Cerebellum (tissue), 4 donors: ENCODE measurements at places on chromosomes 2 and 18. TPM values are rescaled to one million over a fixed set of nuclear protein-coding genes. Genes with fewer than 3 reads are reported as not detected.

GRCh38 chr18:74367905-74368304 is 52.3 kb downstream of the C18orf63 start:
- no peak for DNase-seq

- no peak for DNase-seq
These were observed 783.3 kb downstream of the PLCL1 start for GRCh38 chr2:198587741-198588140.

GRCh38 chr2:12762976-12763375 is 46.2 kb downstream of the TRIB2 start:
- DNase-seq: no peak

DNA sequence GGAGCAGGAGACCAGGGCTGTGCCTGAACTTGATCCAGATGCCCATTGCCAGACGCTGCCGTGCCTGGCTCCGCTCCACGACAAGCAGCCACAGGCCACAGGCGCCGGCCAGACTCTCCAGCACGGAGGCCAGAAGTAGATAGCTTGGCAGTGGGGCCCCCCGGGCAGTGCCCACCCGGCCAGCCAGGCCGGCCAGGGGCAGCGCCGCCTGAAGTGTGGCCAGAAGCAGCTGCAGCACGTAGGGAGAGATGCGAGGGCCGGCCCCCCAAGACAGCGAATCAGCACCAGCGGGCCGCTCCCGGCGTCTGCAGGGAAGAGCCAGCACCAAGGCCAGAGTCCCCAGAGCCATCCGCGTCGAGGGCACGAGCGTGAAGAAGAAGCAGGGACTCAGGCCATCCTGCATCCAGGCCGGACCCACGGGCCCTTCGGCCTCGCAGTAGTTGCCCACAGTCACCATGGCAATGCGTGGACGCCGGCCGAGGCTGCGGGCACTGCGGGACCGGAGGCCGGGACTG is 484 bp downstream of the ABCB6 start:
- DNase-seq: peak; percentile 54

GRCh38 chr2:3238951-3239841 is 138.4 kb downstream of the EIPR1 start:
- DNase-seq: no peak

DNA sequence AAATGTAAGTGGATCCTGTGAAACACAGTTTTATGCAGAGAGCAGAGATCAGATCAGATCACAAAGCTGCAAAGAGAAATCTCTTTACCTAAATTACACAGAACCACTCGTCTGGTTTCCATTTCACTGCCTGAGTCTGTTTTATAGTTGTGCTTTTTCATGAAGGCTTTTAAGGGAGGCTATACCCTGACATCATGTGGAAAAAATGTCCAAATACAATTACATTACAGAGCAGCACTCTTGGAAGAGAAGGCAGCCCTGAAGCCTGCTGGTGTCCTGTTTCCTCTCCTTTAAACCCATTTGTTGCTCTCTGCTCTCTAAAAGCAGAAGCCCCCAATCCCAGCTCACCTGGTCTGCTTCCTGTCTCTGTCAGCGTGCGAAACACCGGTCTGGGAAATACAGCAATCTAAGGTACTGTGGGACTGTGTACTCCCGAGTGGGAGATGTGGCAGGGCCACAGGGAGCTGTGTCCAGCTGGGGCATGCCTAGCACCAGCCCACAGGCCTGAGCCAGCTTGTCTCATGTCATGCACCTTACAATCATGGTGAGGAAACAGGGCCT is 24.8 kb upstream of the ZFP36L2 start:
- DNase-seq: no peak

DNA sequence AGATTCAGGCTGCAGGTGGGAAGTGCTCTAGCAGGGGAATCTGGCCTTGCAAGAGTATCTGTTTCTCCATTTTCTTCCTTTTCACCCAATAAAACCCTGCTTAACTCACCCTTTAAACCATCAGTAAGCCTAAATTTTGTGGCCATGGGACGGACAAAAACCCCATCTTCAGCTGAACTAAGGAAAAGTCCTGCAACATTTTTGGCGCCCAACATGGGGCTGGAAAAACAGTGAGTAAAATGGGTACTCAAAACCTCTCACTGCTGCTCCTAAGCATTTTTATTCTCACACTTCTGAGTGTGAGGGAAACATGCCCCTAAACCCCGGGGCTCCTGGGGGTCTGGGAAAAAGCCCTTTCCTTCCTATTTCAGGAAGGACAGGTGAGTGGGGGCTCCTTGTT is 414.3 kb downstream of the ZNF804A start:
- no peak for DNase-seq

- no peak for DNase-seq
These were observed 11.3 kb downstream of the CYTIP start for GRCh38 chr2:157432475-157433106.

GRCh38 chr2:23904692-23905091 is 22.2 kb downstream of the ATAD2B start:
- DNase-seq: no peak

DNA sequence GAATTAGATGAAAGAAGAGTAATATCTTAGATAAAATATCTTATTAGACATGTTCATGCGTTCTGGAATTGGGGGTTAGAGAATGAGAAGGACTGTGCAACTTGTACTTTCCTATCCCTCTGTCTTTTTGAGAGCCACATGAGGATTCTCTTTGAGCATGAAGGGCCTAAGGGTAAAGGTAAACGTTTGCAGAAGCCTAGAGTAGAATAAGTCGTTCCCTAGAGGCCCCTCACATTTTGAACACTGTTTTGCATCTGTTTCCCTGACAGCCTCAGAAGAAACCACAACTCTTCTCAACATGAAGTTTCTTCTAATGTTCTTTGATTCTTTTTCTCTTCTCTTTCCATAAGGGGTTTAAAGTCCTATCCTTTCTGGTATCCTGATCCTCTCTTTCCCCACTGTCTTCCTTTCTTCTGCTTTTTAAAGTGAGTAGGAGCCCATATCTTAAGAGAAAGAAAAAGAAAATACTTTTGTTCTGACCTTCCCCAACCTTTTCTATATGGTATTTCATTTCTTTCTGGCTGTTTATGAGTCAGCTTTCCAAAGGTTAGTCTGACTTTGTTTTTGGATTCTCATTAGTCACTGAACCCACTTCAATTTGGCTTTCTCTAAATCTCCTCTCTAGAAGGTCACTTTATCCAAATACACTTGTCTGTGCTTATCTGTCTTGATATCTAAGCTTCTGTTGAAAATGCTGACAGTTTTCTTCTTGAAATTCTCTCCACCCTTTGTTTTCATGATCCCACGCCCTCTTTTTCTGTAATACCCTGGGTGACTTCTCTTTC is 34.8 kb downstream of the PPP1R1C start:
- DNase-seq: no peak

DNA sequence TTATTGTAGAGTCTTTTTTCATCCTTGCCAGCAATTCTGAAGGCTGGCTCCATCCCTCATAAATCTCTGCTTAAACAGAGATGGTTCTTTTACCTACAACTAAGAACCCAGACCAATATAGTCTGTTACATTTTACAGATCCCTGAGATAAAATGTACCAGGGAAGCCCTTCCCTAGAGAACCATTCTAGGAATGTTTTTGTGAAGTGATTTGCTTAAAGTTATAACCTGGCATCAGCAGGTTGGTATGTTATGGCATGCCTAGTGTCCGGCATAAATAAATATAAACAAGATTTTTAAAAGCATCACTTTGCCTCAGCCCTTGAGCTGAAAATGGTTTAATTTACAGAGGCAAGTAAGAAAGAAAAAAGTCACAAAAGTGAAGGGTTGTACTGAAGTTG is 18.5 kb upstream of the NPAS2 start:
- DNase-seq: no peak

DNA sequence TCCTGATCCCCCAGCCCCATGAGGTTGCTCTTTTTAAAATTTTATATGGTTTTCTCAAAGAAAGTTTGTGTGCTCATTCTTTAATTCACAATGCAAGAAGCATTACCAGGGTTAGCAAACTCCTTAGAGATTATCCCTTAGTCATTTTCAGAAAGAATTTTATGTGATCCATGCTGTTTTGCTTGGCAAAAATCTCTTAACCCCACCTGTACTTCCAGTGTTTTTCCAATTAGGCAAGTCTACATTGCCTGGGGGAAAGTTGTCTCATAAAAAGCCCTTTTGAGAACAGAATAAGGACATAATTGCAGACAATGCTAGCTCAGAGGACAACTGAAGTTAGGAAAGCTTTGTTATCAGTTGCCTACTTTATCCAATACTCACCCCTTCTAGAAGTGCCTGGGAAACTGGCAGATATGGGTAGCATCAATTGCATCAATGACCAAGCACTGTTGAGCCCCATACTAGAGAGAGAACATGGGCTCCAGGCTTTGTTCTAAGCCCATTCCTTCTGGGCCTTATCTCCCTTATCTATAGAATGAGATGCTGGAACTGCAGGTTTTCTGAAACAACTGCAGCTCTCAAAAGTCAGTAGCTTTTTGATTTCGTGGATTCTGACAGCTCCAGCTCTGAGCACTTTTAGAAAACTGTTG is 265.9 kb upstream of the SPHKAP start:
- no peak for DNase-seq

- peak; percentile 64 for DNase-seq
These were observed 17.0 kb upstream of the NFATC1 start for GRCh38 chr18:79378536-79379250.

DNA sequence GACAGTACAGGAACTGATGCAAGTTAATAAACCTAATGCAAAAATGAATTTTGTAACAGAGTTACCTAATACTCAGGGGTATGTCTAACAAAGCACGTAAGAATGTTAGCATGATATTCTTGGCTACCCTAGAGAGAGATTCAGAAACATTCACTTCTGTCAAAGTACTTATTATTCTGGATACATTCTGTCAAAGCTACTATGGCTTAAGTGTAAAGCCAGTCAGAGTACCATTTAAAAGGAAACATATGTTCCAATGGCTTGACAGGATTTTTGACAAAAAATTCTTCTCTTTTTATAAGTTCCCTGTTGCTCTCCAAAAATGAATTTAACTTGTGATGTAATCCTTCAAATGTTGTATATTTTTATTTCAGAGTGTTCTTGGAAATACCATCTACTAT is 85.5 kb downstream of the PIGN start:
- DNase-seq: no peak

- no peak for DNase-seq
These were observed 62.1 kb downstream of the CYP26B1 start for GRCh38 chr2:72085513-72085912.

GRCh38 chr18:45084206-45084605 is 403.5 kb downstream of the SETBP1 start:
- DNase-seq: no peak

- no peak for DNase-seq
These were observed 190.1 kb downstream of the HAUS1 start for GRCh38 chr18:46294318-46294717.

GRCh38 chr2:103401621-103402020 is 639.8 kb downstream of the TMEM182 start:
- DNase-seq: no peak

GRCh38 chr2:8202132-8202531 is 479.7 kb upstream of the ID2 start:
- peak; percentile 76 for DNase-seq

- no peak for DNase-seq
These were observed 1357.5 kb upstream of the CELF4 start for GRCh38 chr18:38923126-38923525.

GRCh38 chr2:235518322-235519090 is 24.7 kb downstream of the AGAP1 start:
- DNase-seq: no peak

GRCh38 chr2:226050822-226051221 is 651.3 kb downstream of the NYAP2 start:
- DNase-seq: no peak

GRCh38 chr2:36539631-36540030 is 58.3 kb downstream of the FEZ2 start:
- DNase-seq: no peak

DNA sequence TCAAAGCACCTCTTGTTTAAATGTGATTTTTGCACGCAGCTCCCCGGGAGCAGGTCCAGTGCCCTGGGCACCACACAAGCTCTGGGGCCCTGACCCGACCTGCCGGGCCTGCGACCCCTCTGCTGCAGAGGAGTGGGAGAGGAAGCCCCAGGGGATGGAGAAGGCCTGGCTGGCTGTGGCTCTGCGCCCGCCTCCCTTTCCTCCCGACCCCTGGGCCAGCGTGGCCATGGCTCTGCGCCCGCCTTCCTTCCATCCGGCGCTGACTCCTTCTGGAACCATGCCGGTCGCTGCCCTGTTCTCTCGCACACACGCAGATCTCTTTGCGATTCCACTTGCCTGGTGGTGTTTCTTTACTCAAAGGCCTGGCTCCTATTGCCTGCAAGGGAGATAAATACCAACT is 166.5 kb upstream of the SALL3 start:
- DNase-seq: no peak

GRCh38 chr2:53575721-53576124 is 191.9 kb upstream of the CHAC2 start:
- peak; percentile 6 for DNase-seq

DNA sequence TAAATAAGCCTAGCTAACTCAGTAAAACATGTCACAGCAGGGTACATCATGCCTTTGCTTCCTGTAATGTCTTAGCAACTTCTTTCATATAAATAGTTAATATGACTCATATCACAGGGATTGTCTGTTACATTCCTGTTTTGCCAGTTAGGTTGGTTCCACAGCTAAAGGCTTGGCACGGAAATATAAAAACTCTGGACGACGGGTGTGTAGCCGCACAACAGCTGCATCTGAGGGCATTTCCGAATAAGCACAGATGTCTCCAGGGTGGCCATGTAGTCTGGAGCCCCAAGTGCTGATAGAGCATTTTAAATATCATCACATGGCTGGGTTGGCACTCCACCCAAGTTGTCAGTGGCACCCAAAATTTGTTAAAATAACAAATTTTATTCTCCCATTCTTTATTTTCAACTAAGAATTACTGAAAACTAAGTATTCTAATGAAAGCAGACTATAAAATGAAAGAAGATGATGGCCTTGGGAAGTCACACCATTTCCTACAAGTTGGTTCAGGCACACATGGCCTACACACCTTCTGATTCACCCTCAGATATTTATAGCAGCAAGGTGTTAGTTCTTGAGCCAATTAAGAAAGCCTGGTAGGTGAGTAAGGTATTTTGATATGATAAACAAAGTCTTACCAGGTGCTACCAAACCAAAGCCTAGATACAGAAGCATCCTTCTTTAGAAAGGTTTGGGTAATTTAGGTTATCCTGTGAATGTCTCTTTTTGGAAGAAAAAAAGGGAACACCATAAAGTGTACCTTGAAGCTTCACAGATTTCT is 61.8 kb upstream of the STK17B start:
- no peak for DNase-seq

GRCh38 chr2:4130651-4131050 is 427.3 kb downstream of the DCDC2C start:
- no peak for DNase-seq

GRCh38 chr2:221111739-221112138 is 460.4 kb downstream of the EPHA4 start:
- DNase-seq: no peak

Gene ARHGAP25
- 0.82 TPM for total RNA-seq

Gene CXCR4
- total RNA-seq: 110 TPM

Gene SNTG2
- 4.9 TPM for total RNA-seq

Gene SERPINB10
- total RNA-seq: not detected

Gene COL4A3
- total RNA-seq: 5.4 TPM

Gene GATA6
- 0.54 TPM for total RNA-seq

Gene WNT6
- total RNA-seq: not detected

Gene DNAJC5G
- total RNA-seq: 1.3 TPM

Gene SPIRE1
- total RNA-seq: 46.7 TPM

Gene EVA1A
- 0.36 TPM for total RNA-seq

Gene IL36B
- total RNA-seq: not detected

Gene TM4SF20
- not detected for total RNA-seq

Gene RPL31
- 510 TPM for total RNA-seq

Gene POTEI
- total RNA-seq: 0.27 TPM

Gene CHST9
- 6.8 TPM for total RNA-seq

Gene GPAT2
- total RNA-seq: 1.2 TPM

Gene INHA
- total RNA-seq: 0.54 TPM

Gene MFSD2B
- 0.64 TPM for total RNA-seq

Gene MOCOS
- 0.09 TPM for total RNA-seq

Gene RBM44
- 2.2 TPM for total RNA-seq
